Activated CD8-positive, alpha-beta memory T cell treated with anti-CD3 and anti-CD28 coated beads for 4 hours (primary cell): ENCODE measurements at places on chromosomes 4 and X.

- DNase-seq = no peak
These were observed 349.9 kb downstream of the FBXW7 start for GRCh38 chr4:152185786-152186550.

DNA sequence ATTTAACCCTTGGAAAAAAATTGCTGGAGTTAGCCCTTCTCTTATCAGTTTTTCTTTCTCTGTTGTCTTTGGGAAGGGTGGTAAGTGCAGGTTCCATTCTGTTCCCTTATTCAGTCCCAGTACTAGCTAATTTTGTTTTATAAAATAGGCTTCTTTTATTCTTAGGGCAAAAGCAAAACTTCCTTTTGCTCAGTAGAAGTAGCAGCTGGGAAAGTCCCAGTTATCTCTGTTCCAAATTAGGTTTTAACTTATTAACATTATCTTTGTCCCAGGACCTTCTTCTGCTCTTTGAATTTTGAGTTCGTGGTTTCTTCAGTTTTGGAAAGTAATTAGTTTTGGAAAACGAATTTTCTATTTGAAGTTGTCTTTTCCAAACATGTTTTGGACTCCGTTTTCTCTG is 61.1 kb downstream of the BANK1 start:
- DNase-seq = no peak

DNA sequence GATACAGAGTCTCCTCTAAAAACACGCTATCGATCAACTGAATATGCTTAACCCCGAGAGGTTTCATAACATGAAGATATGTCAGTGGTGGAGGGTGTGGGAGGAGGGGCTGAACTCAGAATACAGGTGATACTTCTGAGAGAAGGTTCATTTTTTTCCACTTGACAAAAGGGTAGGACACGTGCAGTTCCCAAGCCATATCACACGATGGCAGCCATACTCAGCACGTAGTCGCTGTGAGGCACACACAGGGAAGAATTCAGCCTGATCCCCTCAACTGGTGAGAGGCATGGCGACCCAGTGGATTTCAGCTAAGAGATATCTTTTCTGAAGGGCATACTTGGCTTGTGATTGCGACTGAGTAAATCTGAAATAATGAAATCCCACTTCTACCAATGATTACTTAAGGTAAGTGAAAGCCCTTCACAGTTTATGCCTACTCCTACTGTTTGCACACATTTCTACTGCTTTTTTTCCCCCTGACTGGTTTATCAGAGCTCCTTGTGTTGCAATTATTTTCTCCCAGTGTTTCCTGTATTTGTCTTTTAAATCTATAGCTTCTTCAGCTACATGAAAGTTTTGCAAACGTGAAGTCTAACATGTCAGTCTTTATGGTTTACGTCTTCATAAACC is 133.1 kb downstream of the CORIN start:
- no peak for DNase-seq

- DNase-seq = no peak
These were observed 141.7 kb downstream of the BRWD3 start for GRCh38 chrX:80667967-80668366.

- no peak for DNase-seq
These were observed 147.2 kb upstream of the DKK2 start for GRCh38 chr4:107183155-107183774.

DNA sequence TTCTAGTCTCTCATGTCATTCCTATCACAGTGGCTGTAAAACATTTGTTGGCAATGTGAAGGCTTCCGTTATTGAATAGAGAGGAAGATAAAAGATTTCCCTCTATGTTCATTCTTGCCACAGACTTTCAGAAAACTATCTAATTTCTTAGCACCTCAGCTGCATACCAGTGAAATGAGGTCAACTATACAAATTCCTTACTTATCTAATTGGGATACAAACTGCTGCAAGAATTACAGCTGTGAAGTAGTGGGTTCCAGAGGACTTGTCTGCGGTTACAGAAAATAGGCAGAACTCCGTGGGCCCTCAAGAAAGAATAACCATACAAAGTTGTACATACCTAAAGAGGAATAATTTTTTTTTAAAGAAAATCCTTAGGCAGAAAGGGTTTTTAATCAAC is 175.8 kb downstream of the PPP1R2C start:
- no peak for DNase-seq

- DNase-seq = no peak
These were observed 75.0 kb upstream of the DHX15 start for GRCh38 chr4:24659241-24659961.

GRCh38 chr4:140718241-140718952 is 37.8 kb downstream of the TBC1D9 start:
- DNase-seq = no peak

DNA sequence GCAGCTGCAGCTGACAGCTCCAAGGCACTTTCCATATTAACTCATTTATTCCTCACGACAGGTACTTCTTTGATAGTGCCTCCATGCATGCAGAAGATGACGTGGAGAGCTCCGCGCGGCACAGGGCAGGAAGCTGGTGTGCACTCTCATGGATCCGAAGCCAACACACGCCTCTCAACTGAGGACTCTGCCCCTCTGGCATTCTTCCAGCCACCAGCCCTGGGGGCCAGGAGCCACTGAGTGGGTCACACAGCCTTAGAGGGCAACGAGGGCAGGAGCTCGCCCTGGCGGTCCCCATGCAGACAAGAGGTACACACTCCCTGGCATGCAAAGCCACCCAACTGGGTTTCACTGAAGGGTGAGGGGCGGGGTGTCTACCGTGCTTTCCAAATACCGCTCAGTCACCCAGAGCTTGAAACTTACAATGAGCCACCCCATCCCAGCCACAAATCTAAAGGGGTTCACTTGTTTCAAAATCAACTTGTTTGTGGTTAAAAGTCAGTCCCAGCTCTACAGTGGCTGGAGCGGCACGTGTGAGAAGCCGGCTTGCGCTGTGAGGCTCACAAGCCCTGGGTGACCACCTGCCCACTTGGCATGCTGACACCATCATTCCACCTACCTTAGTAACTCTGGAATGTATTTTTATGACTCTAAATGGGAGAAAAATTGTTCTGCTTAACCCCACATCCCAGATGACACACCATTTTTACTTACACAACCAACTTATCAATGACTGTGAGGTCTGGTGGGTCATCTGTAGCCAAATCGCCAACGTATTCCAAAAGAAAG is 16.2 kb downstream of the NOP14 start:
- DNase-seq = no peak

GRCh38 chrX:9151772-9152307 is 117.9 kb upstream of the FAM9B start:
- DNase-seq = no peak

DNA sequence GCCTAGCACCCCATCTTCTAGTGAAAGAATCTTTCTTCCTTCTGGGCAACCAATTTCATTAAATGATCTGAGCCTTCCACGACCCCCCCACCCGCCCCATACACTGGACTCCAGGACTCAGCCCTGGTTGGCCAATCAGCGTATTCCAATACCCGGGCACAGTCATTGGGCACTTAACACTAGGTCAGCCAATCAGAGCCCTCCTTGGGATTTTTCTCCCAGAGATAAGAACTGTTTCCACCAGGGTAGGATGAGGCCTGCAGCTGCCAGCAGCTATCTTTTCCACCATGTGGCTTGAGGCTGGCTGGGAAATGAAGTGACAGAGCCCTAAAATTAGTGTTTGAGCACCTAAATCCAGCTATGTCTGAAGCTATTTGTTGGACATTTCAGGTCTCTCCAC is 418.8 kb downstream of the BCOR start:
- no peak for DNase-seq

DNA sequence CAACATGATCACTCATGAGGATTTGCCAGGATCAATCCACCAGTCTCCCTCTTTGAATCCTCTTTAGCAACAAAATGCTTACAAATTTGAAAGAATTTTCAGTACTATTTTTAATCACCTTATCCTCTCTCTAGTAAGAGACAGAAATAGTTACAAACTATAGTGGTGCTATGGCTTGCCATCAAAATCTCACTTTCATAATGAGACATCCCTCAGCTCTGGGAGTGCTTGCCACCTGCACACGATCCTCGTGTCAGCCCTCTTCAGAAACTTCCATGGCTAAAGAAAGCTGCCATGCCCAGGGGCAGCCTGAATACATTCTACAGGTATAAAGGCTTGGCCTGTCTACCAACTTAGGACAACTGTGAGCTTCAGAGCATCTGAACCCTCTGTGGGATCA is 5.1 kb upstream of the DHX15 start:
- no peak for DNase-seq

DNA sequence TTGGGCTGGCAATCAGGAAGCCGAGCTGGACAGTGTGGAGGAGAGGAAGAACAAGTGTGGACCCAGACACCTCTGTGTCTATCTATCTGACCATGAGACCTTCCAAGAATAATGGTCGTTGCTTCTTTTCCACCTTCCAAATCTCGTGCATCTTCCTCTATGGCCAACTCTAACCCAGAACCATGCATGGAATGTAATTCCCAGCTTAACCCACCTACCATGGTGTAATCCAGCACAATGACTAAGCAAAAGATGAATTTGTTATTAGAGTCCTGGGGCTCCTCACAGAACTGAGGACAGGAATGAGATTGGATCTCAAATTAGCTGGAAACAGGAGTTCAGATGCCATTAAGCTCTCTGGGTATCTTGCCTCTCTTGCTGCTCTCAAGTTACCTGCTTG is 17.4 kb upstream of the TMEM184C start:
- DNase-seq = no peak

DNA sequence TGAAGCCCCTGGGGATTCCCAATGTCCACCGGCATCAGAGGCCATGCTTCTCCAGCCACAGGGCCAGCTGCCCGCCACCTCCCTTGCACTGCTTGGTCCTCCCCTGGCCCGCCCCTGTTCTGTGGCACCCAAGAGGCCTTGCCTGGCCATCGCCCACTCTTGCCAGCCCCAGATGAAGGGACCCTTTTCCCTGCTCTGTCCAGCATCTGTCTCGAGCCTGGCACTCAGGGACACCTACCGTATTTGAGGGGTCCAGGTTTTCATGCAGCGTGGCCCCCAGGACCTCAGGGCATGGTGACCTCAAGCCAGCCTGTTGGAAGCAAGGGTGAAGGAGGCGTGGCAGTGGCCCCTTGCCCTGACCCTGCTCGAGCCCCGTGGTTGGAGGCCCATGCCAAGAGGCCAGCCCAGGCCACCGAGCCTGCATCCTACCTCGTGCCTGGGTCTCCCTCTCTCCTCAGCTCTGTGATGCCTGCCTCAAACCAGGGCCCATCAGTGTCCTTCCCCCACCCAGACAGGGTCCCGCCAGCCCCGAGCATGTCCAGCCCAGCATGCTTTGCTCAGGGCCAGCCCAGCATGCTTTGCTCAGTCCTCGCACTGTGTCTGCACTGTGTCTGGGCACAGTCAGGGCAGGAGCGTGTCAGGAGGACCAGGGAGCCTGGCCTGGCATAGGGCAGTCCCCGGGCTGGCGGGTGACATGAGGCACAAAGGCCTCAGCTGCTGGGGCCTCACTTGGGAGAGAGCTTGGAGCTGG is 14.3 kb upstream of the FGFR3 start:
- no peak for DNase-seq

- no peak for DNase-seq
These were observed 11.8 kb upstream of the SOWAHB start for GRCh38 chr4:76909711-76910110.

DNA sequence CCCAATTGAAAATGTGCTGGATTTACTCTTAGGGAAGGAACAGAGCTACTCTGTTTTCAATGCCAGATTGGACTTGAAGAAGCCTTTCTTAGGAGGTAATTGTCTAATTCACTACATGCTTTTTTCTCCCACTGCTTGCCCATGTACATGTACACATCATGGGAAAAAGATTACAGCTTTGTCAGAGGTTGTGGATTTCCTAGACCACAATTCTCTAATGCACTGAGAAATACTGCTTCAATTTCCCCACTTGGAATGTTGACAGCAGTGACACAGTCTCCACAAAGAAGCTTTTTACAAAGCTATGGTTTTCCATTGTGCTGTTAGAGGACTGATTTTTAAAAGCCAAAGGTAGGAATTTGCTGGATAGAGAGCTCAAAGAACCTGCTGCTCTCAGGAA is 19.5 kb downstream of the ZAR1 start:
- no peak for DNase-seq
